ENCODE measurements at places on chromosomes 4 and X.

- DNase-seq = no peak
These were observed 486.5 kb downstream of the GRXCR1 start for GRCh38 chr4:43379016-43379415.

DNA sequence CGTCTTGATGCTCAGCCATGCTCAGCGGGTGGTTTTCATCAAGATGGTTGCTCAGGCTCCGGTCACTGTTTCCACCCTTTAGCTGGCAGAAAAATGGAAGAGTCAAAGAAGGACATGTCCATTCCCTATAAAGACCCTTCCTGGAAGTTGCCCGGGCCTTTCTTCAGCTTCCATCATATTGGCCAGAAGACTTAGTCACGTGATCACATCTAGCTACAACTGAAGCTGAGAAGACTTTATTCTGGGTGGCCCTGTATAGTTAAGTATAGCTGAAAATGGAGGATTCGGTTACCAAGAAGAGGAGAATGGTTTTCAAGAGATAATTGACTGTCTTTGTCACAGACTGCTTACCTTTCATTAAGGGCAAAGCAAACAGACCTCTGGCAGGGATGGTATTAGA, 296.7 kb upstream of the CASK start:
- DNase-seq = no peak

- no peak for DNase-seq
These were observed 124.7 kb upstream of the LNX1 start for GRCh38 chr4:53716011-53716410.

GRCh38 chr4:168880072-168880675, 129.9 kb downstream of the CBR4 start:
- no peak for DNase-seq

GRCh38 chrX:19368576-19368975, 24.8 kb downstream of the PDHA1 start:
- DNase-seq = no peak

DNA sequence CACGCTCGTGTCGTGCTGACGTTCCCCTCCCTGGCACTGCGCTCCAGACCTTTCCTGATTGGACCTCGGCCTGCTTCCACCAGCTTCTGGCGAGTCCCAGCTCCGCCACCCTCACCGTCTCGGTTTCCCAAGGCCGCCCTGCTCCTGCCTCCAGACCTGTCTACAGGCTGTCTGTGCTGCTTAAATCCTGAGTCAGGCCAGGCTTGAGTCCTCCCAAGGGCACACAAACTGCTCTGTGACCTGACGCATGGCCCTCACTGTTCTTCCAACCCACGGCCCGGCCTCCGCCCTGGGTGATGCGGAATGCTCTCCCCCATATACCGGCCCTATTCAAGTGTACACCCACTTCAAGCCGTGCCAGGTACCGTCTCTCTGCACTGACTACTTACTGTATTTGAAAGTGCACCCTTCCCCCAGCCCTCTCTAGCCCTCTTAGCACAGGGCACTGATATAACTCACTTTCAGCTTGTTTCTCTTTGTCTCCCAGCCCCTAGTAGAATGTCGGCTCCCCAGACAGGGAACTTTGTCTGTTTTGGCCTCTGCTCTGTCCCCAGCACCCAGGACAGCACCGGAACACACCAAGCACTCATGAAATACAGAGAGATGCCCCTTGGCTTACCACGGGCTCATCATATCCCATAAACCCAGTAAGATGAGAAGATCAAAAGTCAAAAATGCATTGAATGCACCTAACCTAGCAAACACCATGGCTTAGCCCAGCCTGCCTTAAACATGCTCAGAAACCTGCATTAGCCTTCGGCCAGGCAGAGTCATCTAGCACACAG, 63.1 kb upstream of the AFAP1 start:
- DNase-seq = no peak

- no peak for DNase-seq
These were observed 202.3 kb upstream of the FSTL5 start for GRCh38 chr4:162366146-162366545.

DNA sequence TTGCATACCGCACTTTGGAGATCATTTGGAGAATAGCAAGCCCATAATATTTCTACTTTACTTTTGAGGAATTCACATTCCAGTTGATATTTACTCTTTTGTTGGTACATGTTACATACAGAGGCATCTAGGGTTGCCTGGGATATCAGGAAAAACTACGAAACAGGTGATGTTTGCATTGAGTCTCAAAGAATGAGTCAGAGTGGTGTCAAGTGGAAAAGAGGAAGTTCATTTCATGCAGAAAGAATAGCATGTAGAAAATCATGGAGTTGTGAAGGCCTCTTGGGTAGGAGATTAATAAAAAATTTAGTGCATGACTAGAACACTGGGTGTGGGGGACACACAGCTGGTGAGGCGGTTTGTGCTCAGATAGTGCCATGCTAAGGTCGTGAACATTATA, 33.5 kb upstream of the ELOVL6 start:
- DNase-seq = no peak

DNA sequence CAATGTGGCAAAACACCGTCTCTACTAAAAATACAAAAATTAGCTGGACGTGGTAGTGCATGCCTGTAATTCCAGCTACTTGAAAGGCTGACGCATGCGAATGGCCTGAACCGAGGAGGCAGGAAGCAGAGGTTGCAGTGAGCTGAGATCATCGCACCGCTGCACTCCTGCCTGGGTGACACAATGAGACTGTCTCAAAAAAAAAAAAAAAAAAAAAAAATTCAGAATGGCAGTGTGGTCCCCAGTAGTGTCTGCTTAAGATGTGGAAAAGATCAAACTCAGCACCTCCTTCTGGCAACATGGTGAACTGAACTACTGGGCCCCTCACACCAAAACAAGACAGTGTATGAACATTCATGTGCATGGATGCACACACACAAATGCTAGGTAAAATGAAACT, 32.2 kb downstream of the SMS start:
- no peak for DNase-seq

- no peak for DNase-seq
These were observed 408.6 kb upstream of the ACTRT1 start for GRCh38 chrX:128460835-128461234.

DNA sequence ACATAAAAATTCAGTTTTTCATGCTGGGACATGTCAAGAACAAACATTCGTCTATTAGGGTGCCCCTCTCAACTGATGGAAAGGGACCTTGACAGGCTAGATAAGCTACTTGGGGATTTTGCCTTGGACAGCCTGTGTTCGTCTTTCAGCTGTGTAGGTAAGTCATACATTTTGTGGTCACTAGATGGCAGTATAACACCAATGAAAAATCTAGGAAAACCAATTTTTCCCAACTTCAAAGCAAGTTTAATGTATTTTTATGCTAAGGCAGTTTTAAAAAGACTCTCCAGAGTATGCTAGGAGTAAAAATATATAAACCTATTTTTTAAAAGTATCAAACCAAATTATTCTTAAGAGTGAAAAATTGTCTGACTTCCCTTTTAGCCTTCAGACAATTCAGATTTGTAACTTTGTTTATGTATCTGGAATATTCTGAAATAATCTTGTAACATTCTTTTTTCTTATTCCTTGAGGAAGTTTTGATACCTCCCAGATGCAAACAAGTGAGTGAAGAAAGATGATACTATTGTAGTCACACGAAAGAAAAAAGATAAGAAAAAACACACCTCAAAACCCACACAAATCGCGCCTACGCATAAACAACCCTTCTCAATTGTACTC, 158.3 kb downstream of the CPE start:
- no peak for DNase-seq

GRCh38 chr4:122588453-122589238, 32.2 kb downstream of the IL21 start:
- no peak for DNase-seq

- no peak for DNase-seq
These were observed 235.4 kb upstream of the FGF13 start for GRCh38 chrX:138946926-138947325.

DNA sequence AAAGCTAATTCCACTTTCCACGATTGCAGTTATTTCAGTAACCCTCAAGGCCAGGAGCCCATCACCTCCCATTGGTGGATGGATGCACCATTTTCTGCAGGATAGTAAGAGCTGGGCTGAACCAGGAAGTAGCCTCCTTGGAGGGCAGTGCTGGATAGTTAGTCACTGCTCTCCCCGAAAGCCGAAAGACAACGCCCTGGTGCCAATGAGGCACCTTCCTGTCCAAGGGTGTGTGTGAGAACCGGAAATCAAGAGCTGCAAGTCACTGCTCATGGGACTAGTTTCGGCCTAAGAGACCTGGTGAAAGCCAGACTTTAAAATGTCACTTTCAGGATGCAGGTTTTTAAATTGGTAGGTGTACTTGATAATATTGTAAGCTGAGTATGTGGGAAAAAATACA, 203.8 kb upstream of the HS3ST1 start:
- no peak for DNase-seq

GRCh38 chr4:169201222-169202144, 69.3 kb downstream of the SH3RF1 start:
- no peak for DNase-seq
